ENCODE measurements at places on chromosomes 3 and 15.

DNA sequence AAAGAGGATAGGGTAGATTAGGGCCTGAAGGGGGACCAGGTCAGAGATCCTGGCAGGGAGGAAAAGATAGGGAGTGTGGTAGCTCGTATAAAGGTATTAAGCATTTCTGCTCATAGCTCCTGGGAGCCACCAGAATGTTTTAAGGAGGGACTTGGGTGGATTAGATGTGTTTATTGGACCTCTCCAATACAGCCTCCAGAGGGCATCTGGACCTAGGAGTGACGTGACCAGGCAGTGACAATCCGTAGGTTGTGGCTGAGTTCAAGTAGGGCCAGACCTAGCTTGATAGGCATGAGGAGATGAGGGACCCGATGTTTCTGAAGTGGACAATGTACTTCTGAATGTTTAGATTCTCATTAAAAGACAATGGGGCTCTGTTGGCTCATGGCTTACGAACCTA lies 435.2 kb downstream of the MCTP2 start:
- DNase-seq: no peak

- no peak for DNase-seq
Measured at GRCh38 chr3:174767406-174767805, 91.7 kb upstream of the NAALADL2 start.

- no peak for DNase-seq
Measured at GRCh38 chr3:15405448-15406050, 21.8 kb downstream of the METTL6 start.

- no peak for DNase-seq
Measured at GRCh38 chr15:39828374-39828931, 45.8 kb upstream of the FSIP1 start.
